CD8-positive, alpha-beta T cell (primary cell): ENCODE measurements at places on chromosomes 6 and 20.

DNA sequence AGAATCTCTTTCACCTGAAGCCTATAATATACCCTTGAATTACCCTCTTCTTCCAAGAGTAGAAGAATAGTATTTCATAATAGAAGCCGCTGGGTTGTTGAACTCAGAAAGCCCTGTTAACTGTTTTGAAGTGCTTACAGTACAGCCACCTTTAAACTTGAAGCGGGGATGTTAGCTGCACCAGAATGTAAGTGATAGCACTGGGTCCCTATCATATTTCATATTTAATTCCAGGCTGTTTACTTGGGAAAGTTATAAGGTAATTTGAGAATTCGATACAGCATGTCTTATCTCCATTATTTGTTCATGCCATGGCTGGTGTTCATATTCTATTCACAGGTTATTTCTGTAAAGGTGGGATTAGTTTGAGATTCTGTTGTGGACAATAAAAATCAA, 63.5 kb upstream of the VSTM2L start:
- DNase-seq, result no peak

DNA sequence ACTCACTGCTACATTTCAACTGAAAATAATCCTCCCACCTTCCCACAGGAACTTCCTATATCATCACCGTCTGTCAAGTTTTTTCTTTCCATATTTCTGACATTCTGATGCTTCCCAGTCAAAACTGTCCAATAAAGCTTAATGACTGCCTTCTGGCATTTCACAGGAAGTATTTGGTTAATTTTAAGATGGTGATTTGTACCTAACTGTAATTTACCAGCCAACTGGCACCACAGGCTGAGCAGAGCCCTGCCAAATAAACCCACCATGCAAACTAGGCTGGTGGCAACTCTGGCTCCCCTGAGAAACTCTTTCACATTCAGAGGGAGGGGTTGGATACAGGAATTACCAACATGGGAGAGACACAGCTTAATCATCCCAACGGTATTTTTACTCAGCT, 50.0 kb downstream of the KLHL32 start:
- DNase-seq, result no peak

DNA sequence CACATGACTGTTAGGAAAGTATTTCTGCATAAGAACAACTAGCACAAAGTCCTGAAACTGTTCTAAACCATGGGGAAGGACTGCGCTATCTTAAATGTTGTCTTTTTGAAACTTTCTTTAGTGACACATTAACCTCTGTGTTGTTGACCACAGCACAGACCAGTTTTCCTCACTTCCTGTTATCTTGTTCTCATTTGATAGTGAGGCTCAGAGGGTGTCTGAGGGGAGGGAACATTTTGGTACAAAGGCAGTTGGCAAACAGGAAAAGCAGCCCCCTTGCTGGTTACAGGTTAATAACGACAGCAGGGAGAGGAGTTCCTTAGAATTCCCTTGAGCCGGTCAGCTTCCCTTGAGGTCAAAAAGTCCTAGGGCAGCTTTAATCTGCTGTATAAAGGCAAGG, 143.5 kb upstream of the BMP2 start:
- no peak for DNase-seq

- DNase-seq, result no peak
Measured at GRCh38 chr20:23625236-23625964, 12.4 kb downstream of the CST3 start.

- DNase-seq, result no peak
Measured at GRCh38 chr6:165717732-165718465, 54.9 kb upstream of the PDE10A start.

- DNase-seq, result no peak
Measured at GRCh38 chr6:4466261-4466660, 309.9 kb upstream of the CDYL start.

DNA sequence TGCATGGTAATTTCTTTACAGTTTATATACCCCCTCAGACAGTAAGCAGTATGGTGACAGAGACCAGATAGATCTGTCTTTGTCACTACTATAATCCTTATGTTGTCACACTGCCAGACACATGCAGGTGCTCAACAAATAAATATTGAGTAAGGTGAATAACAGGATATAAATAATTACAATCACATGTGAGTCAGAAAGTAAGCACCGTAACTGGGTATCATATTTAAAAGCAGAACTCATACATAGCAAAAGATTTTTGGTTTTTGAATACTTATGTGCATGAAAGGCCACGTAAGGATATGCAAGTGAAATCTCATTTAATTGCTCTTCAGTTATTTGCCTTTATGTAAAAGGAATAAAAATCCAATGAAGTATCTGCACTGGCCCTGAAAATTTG, 17.4 kb downstream of the CNBD2 start:
- no peak for DNase-seq

DNA sequence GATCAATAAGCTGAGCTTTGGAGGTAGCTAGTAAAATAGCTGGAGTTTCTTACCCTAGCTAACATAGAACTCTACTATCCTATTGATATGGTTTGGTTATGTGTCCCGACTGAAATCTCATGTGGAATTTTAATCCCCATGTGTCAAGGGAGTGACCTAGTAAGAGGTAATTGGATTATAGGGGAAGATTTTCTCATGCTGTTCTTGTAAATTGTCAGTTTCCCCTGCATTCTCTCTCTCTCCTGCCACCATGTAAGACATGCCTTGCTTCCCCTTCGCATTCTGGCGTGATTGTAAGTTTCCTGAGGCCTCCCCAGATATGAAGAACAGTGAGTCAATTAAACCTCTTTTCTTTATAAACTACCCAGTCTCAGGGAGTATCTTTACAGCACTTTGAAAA, 24.6 kb upstream of the SYNE1 start:
- no peak for DNase-seq

- no peak for DNase-seq
Measured at GRCh38 chr6:28675600-28675999, 149.9 kb downstream of the GPX5 start.

GRCh38 chr20:37543828-37544227, 16.2 kb upstream of the BLCAP start:
- no peak for DNase-seq
